ENCODE measurements at places on chromosomes 12 and 14. TPM values are rescaled to one million over a fixed set of nuclear protein-coding genes. Genes with fewer than 3 reads are reported as not detected.

DNA sequence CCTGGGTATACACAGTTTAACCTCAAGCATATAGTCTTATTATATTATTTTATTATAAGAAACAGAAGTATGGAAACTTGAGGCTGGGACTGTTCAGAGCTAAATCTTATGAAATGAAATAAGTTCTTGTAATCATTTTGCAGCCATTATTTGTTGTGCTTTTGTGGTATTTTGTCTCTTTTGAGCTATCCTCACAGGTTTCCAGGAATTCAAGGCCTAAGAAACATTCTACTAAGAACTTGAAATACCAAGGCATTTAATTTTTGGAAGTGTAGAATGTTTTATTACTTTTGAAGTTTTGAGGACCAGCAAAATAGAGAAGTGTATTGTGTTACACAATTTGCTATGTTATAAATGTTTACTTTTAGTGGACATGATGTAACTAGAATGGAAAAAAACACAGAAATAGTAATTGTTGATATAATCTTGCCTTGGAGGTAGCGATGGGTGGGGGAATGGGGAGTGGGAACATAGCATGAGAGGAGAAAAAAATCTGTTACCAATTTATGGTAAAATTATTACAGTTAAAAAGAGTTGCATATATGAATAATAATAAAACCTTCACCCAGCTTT lies 81.7 kb downstream of the CRADD start:
- no peak for DNase-seq

- no peak for DNase-seq
Observed at GRCh38 chr12:75404231-75404630, 13.3 kb downstream of the GLIPR1L2 start.

GRCh38 chr12:94872671-94872970 lies 130.9 kb downstream of the NDUFA12 start:
- no peak for DNase-seq

DNA sequence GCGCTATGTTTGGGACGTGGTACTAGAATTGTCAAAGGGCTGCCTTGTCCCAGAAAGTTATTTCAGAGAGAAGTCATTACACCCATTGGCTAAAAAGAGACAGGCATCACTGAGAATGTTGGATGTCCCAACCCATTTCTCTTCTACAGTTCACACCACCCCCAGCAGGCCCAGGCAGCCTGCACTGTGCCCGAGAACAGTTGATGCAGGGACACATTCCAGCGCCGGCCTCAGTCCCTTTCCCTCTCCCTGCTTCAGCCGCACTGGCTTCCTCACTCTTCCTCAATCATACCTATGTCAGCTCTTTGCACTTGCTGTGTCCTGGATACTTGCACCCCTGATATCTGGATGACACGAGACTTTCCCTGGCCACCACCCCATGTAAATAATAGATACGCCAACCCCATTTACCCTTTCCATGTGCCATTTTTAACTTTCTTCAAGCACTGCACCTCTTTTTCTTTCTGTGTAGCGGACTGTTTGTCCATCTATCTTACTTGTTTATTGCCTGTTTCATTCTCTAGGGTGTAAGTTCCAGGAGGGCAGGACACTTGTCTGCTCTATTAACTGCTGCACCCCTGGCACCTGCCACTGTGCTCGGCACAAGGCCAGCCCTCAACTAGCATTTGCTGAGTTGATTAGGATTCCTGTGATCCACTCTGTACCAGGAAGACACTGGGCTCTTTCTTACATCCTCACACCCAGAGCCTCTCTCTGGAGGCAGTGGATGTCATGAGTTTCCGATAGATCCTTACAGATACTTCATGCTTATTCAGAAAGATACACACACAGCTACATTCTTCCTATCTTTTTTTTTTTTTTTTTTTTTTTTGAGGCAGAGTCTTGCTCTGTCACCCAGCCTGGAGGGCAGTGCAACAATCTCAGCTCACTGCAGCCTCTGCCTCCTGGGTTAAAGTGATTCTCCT lies 76.6 kb upstream of the CEP83 start:
- DNase-seq: no peak

GRCh38 chr12:115648463-115648862 lies 629.0 kb downstream of the MED13L start:
- no peak for DNase-seq

- no peak for DNase-seq
Observed at GRCh38 chr12:76426160-76426559, 77.9 kb upstream of the BBS10 start.

GRCh38 chr14:58568322-58568721 lies 69.4 kb upstream of the DACT1 start:
- DNase-seq: no peak

- peak; percentile 77 for DNase-seq
Observed at GRCh38 chr12:64946132-64946829, 121.8 kb downstream of the TBC1D30 start.

GRCh38 chr14:38363217-38363616 lies 107.3 kb upstream of the CLEC14A start:
- DNase-seq: no peak

DNA sequence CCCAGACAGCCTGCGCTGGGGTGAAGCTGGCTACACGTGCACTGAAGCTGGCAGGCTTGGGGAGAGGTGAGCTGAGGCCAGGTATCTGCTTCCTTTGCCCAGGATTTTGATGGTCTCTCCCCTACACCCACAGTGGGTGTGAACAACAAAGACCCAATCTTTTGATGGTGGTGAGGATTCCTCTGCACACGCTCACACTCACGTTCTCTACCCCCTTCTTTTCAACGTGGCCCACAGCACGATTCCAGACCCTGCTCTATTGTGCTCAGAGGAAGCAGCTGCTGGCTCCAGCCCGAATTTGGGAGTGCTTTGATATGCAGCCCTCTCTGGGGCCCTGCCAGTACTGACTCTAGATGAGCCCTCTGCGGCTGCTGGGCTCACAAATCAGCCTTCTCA lies 4.9 kb downstream of the CD9 start:
- no peak for DNase-seq

- no peak for DNase-seq
Observed at GRCh38 chr12:33116284-33116683, 219.7 kb upstream of the PKP2 start.

- DNase-seq: peak; percentile 7
Observed at GRCh38 chr14:23379366-23380196, 2.7 kb downstream of the CMTM5 start.

DNA sequence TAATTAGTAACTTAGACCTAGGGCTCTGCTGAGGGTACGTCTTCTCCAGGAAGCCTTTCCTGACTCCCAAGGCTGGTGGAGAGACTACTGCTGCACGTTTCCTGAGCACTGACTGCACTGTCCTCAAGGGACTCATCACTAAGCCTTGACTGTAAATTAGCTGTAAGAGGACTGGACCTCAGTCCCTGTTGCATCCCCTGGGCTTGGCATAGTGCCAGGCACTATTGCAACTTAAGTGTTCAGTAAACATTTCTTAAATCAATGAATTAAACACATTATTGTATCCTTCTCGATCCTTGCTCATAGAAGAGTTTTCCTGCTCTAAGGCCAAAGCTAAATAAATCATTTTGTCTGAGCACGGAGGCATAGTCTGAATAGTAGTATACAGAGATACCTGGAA lies 31.9 kb upstream of the IFNG-AS1 start:
- no peak for DNase-seq

DNA sequence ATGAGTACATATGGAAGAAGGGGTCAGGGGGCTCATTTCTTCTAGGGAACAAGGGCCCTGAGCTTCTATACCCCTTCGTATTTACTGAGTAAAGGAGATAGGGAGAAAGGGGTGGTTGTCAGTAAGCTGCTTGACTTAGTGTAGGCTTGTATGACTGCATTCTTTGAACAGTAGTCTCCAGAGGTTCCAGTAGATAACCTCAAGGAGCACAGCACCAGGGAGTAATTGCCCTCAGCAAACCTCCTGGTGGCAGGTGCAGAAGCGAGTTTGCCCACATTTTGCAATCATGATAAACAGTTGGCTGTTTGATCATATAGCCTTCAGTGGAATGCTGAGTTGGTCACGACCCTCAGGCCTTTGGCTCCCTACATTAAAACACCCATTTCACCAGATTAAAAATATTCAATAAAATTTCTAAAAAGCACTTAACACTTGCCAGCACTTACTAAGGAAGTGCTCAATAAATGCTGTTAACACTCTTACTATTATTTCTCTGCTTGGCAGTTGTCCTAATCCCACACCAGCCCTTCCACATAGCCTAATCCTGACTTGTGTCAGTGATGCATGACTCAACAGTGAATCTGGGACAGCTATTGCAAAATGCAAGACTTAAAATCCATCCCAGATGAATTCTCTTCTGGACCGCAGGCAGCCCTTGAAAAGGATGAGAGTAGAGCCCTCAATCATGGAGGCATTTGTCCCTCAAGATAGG lies 3.7 kb upstream of the DHRS4L2 start:
- no peak for DNase-seq

DNA sequence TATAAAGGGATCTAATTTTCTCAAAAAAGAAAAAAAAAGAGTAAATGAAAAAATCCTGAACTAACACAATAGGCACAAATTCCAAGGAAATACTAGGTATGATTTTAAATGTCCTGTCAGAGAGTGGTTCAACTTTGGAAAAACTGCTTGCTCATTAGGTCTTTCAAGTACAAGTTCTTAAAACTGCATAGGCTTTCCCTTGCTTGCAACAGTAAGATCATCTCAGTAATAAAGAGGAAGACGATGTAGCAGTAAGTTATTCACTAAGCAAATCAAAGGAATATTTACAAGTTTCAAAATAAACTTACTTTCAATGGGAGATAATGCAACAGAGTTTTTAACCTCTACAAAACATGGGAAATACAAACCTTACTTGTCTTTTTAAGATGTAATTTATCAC lies 21.6 kb downstream of the CORO1C start:
- DNase-seq: no peak

GRCh38 chr14:58571769-58572472 lies 65.8 kb upstream of the DACT1 start:
- DNase-seq: no peak

GRCh38 chr14:100404419-100404818 lies 81.3 kb downstream of the SLC25A47 start:
- DNase-seq: no peak

GRCh38 chr12:120598674-120599463 lies 17.7 kb upstream of the POP5 start:
- DNase-seq: no peak

GRCh38 chr14:57346741-57347140 lies 43.6 kb upstream of the NAA30 start:
- no peak for DNase-seq

- no peak for DNase-seq
Observed at GRCh38 chr14:100256339-100256895, 17.5 kb downstream of the YY1 start.

DNA sequence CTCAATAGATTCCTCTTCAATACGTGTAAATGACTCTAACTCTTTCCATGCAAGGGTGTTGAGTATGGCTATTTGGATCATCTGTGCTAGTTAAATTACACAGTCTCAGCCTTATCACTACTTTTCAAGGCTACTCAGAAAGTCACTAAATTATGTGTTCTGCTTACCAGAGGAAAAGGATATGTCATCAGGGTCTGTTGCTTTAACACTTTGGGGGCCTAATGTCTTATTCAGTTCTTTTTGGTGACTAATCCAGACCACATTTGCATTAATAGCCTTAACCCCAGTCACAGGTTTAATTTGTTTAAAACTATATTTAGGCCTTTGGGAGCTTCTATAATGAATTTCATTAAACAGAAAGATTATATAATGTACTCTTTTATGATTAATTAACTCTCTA lies 649.3 kb downstream of the RPS29 start:
- DNase-seq: no peak

DNA sequence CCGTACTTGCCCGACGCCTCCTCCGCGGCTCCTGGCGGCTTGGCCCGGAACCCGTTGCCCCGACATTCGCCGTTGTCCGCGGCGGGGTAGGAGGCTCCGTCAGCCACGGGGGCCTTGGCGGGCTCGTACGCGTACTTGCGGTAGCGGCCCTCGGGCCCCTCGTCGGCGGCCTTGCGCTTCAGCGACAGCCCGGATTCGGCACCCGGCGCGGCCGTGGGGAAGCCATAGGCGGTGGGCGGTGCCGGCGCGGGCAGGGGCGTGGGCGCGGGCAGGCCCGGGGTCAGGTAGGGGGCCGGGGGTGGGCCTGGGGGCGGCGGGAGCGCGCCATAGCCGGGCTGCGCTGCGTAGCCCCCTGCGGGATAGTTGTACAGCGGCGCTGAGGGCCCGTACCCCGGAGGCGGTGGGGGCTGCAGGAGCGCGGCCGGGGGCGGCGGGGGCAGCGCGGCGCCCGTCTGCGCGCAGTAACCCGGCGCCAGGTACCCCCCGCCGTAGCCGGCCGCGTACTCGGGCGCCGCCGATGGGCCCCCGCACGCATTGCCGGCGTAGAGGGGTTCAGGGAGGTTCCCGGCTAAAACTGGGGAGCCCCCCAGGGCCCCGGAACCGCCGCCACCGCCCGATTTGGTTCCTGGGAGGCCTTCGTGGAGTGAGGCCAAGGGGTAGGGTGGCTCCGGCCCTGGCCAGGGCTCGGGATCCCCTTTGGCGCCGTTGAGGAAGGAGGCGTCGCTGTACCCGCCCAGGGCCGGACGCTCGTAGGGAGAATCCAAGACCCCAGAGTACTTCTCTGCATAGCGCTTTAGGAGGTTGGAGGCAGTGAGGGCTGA lies 26.9 kb downstream of the FIGNL2 start:
- DNase-seq: no peak

GRCh38 chr14:44168566-44168965 lies 338.5 kb downstream of the FSCB start:
- no peak for DNase-seq

DNA sequence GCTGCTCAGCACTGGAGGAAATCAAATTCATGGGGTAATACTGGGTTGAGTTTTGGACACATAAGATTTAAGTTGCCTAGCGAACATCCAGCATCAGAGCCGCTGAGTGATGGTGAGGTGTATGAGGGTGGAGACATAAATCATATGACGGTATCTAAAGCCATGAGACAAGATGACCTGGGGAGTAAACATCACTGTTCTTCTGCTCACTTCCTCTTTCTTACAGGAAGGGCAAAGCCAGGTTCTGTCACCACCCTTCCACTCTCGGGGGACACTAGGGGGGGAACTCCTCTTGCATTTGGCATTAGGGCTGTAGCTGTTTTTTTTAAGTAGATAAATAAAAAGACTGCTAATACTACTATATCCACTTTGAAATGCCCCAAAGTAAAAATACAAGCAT lies 24.0 kb downstream of the PRDM4 start:
- DNase-seq: no peak

DNA sequence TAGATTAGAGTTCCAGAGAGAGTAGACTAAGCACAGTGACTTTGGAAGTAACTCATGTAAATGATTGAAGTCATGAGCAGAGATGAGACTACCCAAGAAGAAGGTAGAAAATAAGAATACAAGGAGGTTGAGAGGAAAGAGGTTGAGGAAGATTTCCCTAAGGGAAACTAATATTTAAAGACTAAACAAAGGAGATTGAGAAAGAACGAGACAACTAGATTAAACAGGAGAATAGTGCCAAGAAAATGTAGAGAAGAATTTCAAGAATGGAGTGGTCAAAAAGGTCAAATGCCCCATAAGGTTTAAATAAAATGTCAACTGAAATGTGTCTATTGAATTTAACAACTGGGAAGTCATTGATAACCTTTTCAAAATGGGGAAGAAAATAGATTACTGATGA lies 59.0 kb downstream of the RPS29 start:
- DNase-seq: no peak

GRCh38 chr12:109595321-109595902 lies 21.8 kb downstream of the MVK start:
- DNase-seq: no peak

Gene TAS2R30
- total RNA-seq: 5.7 TPM

Gene ABCB9
- 15.7 TPM for total RNA-seq

Gene RASSF9
- 5.4 TPM for total RNA-seq

Gene COQ6
- 30.6 TPM for total RNA-seq

Gene SMIM41
- 0.33 TPM for total RNA-seq
